Muscle of arm (tissue), 14 donors: ENCODE measurements at places on chromosomes 6 and 20. TPM values are rescaled to one million over a fixed set of nuclear protein-coding genes. Genes with fewer than 3 reads are reported as not detected.

GRCh38 chr6:28977341-28978132 lies 27.6 kb downstream of the ZNF311 start:
- no peak for DNase-seq

The HLA-DMB gene
- polyA plus RNA-seq = 5.1 TPM

The COX4I2 gene
- polyA plus RNA-seq = 8.5 TPM

DNA sequence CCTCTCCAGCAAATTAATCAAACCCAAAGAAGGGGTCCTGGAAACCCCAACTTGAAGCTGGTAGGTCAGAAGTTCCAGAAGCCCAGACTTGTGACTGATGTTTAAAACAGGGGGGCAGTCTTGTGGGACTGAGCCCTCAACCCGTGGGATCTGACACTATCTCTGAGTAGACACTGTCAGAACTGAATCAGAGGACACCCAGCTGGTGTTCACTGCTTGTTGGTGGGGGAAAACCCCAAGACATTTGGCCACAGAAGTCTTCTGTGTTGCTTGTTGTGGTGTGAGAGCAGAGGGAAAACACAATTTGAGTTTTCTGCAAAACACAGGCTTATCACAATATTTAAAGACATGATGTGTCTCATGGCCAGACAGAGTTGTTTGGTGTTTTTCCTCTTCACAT lies 29.9 kb downstream of the KIF13A start:
- no peak for DNase-seq

The SNAP25 gene
- polyA plus RNA-seq = 5.9 TPM

DNA sequence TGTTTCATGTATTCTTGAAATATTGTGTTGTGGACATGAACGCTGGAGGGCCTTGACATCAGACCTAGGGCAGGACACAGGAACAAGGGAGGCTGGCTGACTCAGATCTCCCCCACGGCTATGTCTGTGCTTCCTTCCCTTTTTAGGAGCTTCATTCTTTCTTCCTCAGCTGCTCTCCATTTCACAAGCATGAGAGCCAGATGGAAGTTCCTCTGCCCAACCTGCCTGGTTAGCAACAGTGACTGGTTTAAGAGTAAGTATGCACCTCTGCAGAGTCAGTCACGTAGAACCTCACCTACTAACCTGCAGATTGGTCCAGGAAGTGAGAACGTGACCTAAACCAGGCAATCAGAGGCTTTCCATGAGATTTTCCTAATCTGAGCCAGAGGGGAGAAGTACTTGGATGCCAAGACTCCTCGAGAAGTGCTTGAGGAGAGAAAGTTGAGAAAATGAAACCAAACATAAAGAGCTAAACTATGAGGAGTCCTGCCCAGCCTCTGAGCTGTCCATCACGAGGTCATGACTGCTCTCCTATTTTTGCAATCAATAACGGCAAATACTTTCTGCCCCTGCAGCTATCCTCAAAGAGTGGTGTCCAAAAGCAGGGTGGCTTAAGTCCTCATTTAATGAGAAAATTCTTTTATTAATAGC lies 465.2 kb upstream of the CITED2 start:
- DNase-seq = peak; percentile 17

GRCh38 chr20:32483351-32484224 lies 101.5 kb downstream of the NOL4L start:
- peak; percentile 59 for DNase-seq

The EBF4 gene
- 7.8 TPM for polyA plus RNA-seq

DNA sequence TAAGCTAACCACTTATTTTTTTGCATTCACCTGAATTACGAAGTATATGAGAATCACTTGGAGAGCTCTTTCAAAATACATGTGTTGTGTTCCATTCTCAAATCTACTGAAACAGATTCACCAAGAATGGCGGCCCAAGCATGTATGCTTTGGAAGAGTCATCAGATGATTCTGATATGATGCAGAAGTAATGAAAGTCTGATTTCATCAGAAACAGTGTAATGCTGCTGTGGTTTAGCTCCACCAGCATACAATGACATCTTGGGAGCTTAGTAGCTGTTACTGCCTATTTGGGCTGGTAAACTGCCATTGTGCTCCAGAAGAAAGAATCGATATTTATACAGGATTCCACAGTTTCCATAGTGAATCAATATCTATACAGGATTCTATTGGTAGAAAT lies 52.9 kb downstream of the UBR2 start:
- no peak for DNase-seq

DNA sequence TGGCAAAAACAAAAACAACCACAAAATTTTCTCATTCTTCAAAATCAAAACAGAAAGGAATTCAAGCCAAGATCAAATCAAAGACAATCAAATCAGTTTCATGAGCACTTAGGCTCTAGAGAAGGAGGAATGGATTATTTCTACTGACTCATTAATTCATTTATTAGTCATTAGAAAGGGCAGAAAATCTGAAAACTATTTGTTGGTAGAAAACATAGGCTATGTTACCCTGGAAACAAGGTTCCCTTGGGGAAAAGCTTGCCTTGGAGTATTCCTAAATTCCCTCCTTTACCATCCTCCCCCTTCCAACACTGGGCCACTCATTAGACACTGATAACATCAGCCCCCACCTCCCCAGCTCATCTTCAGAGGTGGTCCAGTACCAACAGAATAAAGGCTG lies 17.5 kb downstream of the KIF16B start:
- no peak for DNase-seq

GRCh38 chr6:3361312-3362037 lies 95.4 kb downstream of the SLC22A23 start:
- no peak for DNase-seq

GRCh38 chr20:63708301-63709148 lies 686 bp downstream of the ZGPAT start:
- DNase-seq = no peak

DNA sequence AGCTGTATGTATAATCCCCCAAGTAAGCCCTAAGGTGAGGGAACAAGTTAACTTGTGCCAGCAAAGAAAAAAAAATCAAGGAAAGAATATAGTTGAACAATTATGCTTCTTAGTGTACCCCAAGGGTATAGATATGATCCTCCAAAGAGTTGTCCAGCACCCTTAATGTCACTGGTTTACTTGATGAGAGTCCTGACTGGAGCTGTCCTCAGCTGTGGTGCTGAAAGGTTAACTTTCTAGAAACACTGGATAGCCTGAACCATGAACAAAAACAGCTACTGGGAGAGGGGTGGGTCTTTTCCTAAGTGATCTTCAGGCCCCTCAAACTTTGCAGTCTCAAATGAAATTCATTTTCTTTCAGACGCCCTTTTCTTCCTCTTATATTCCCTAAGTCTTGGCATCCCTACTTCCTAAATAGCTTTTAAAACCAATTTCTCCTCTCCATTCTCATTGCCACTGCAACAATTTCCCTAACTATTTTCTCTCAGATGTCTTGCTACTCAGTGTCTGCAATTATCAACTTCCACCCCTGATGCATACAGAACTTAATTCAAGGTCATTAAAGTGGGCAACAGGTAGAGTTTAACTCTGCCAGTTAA lies 83.5 kb upstream of the PROKR2 start:
- peak; percentile 15 for DNase-seq

- no peak for DNase-seq
These were observed 122.0 kb upstream of the KCNK16 start for GRCh38 chr6:39444479-39445019.

DNA sequence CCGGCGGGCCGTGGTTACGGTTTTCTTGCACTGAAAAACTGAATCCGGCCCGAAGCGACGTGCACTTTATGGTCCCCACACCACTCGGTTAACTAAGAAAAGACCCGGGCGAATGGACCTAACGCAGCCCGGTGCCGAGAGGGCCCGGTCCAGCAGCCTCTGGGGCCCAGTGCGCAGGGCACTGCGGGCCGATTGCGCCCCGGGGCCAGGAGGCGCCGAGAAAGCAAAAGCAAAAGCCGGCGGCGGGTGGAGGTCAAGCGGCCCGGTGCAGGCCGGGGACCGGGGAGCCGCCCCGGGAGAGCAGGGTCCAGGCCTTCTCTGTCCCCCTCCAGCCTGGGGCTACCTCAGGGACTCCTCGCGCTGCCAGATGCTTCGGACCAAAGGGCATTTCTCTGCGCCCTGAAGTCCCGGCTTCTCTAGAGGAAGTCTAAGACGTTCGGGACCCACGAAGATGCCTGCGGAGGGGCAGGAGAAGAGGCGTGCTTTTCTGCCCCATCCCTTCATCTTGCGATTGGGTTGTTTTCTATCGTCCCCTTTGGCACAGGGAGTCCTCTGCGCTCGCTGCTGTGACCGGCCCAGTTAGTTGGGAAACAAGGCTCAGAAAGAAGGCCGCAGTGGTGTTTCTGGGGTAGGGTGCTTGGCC lies 4.4 kb downstream of the FOXF2 start:
- no peak for DNase-seq

- DNase-seq = no peak
These were observed 60.0 kb downstream of the DNAH8 start for GRCh38 chr6:38774929-38775707.

The VWA7 gene
- 2.2 TPM for polyA plus RNA-seq

The SLC22A23 gene
- polyA plus RNA-seq = 4.1 TPM

DNA sequence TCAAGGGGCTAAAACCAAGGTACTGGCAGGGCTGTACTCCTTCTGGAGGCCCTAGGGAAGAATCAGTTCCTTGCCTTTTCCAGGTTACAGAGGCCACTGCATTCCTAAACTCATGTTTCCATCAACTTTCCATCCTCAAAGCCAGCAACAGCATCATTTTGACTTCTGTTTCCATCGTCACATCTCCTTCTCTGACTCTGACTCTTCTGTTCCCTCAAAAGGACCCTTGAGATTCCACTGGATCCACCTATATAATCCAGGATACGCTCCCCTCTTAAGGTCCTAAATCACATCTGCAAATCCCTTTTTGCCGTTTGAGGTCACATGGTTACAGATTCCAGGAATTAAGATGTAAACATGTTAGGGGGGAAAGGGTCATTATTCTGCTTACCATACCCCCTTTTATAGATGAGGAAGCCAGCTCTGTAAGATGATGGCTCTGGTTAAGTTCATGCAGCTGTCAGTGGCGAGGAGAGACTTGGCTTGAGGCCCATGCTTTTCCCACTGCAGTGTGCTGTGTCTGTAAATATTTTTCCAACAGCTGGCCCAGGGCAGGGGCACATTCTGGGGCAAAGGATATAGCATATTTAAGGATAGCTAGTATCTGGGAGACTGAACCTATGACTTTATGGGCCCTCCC lies 114.6 kb downstream of the TNFRSF21 start:
- peak; percentile 54 for DNase-seq

GRCh38 chr6:12083763-12084162 lies 71.7 kb downstream of the HIVEP1 start:
- DNase-seq = no peak

- DNase-seq = peak; percentile 14
These were observed 94.8 kb downstream of the BTBD3 start for GRCh38 chr20:12012241-12013222.

DNA sequence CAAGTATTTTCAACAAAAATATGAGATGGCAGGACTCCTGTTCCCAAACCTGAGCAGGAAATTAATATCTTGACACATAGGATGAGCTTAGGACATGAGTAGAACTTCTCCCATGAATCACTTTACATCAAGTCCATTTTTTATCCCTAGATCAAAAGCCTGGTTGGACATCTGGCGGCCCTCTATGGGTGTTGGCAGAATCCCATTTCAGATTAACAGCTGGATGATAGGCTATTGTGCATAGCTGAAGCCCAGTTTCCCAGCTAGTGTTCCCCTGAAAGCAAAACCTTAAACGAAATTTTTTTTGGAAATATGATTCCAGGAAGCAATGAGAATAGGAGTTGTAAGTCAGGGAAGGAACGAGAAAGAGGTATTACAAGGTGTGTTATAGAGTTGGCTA lies 449.4 kb upstream of the CHD6 start:
- DNase-seq = no peak

GRCh38 chr6:169529931-169530751 lies 171.7 kb downstream of the WDR27 start:
- peak; percentile 80 for DNase-seq

The ATP9A gene
- polyA plus RNA-seq = 30.6 TPM

DNA sequence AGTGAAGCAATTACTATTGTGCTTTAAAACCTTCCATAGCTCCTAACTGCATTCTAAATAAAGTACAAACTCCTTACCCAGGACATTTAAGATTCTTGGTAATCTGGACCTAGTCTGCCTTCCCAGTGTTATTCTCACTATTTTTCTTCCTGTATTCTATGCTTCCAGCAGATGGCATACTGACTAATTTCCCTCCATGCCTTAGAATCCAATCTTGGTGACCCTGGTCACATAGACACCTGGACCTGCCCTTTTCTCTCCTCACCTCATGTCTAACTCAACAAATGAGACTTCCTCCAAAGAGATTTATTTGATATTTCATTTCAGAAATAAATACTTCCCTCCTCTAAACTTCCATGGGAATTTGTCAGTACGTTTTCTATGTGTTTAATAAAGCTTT lies 25.8 kb downstream of the ROS1 start:
- no peak for DNase-seq

GRCh38 chr6:9458424-9458823 lies 956.5 kb downstream of the TFAP2A start:
- DNase-seq = no peak

The SPTLC3 gene
- polyA plus RNA-seq = 1.6 TPM

DNA sequence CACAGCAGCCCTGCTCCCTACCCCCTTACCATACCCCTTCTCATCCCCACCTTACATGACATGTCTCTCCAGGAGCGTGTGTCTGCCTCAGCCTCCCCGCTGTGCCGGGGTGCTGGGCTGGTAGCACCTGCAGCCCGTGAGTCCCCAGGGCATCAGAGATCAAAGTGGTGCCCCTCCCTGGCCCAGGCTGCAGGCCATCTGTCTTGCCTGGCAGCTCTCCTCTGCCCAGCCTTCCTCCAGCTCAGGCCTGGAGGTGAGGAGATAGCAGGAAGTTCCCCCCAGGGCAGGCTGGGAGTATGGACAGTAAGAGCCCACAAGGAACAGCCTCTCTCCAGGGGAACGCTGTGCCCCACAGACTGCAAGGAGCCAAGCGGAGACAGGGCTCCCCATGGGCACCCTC lies 35.3 kb downstream of the GRM4 start:
- DNase-seq = no peak

The FAM229B gene
- 15.9 TPM for polyA plus RNA-seq

GRCh38 chr20:53276143-53276542 lies 304.0 kb downstream of the TSHZ2 start:
- DNase-seq = peak; percentile 43

DNA sequence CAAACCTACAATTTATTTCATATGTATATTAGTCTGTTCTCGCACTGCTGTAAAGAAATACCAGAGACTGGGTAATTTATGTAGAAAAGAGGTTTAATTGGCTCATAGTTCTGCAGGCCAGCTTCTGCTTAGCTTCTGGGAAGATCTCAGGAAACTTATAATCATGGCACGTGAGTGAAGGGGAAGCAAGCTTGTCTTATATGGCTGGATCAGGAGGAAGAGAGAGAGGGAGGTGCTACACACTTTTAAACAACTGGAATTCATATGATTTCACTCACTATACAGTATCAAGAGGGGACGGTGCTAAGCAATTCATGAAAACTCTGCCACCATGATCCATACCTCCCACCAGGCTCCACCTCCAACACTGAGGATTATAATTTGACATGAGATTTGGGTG lies 29.9 kb downstream of the PHACTR2 start:
- DNase-seq = no peak

DNA sequence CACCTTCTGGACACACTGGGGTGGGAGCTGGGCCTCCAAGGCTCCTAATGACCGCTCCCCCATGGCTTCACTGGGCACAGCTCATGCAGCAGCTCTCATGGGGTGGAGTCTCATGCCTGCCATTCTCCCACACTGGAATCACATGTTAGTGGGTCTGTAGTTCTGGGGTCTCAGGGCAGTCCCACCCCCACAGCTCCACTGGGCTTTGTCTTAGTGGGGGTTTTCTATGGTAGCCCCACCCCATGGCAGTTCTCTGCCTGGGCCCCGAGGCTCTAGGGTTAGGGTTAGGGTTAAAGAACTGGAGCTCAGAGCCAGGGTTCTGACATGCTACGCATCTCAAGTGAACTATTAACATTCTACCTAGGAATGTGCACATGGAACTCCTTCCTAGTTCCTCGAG lies 139.0 kb downstream of the PCSK2 start:
- DNase-seq = no peak

- no peak for DNase-seq
These were observed 926.4 kb upstream of the SLC35B3 start for GRCh38 chr6:9361749-9362148.
